Lower lobe of right lung (tissue), 2 donors: ENCODE measurements at places on chromosomes 1 and 21. TPM values are rescaled to one million over a fixed set of nuclear protein-coding genes. Genes with fewer than 3 reads are reported as not detected.

GRCh38 chr1:85201340-85202091 is 700 bp upstream of the SYDE2 start:
- DNase-seq, result peak; percentile 84
- no peaks in the 10 kb centered on the region for H3K4me1 ChIP-seq
- H3K27me3 ChIP-seq, result no peaks in the 10 kb centered on the region
- H3K27ac ChIP-seq, result peak overlapping the region; percentile 96

Gene REN
- 0.59 TPM for total RNA-seq

- H3K36me3 ChIP-seq, result no peaks in the 10 kb centered on the region
- H3K4me3 ChIP-seq, result no peak overlapping the region
- no peak overlapping the region for H3K27ac ChIP-seq
- H3K27me3 ChIP-seq, result no peaks in the 10 kb centered on the region
- H3K4me1 ChIP-seq, result no peaks in the 10 kb centered on the region
Measured at GRCh38 chr21:22609802-22610201, 1611.6 kb downstream of the NCAM2 start.

Gene RYR2
- 4.8 TPM for total RNA-seq

GRCh38 chr1:12285496-12286143 is 55.8 kb downstream of the VPS13D start:
- no peaks in the 10 kb centered on the region for H3K27me3 ChIP-seq
- no peaks in the 10 kb centered on the region for H3K4me1 ChIP-seq
- peaks cover 91% of the 10 kb centered on the region for H3K36me3 ChIP-seq
- no peak overlapping the region for H3K4me3 ChIP-seq

- H3K36me3 ChIP-seq, result no peaks in the 10 kb centered on the region
- no peak for DNase-seq
- no peak overlapping the region for H3K4me3 ChIP-seq
- H3K4me1 ChIP-seq, result no peaks in the 10 kb centered on the region
Measured at GRCh38 chr1:4395158-4395557, 259.3 kb upstream of the AJAP1 start.

GRCh38 chr21:44485796-44486195 is 30.5 kb downstream of the LRRC3 start:
- peaks cover 3% of the 10 kb centered on the region for H3K4me1 ChIP-seq
- H3K27me3 ChIP-seq, result no peaks in the 10 kb centered on the region
- H3K4me3 ChIP-seq, result peak overlapping the region; percentile 36
- no peak for DNase-seq
- H3K27ac ChIP-seq, result peak overlapping the region; percentile 11

GRCh38 chr1:224459966-224460365 is 25.4 kb upstream of the WDR26 start:
- DNase-seq, result no peak
- H3K27me3 ChIP-seq, result no peaks in the 10 kb centered on the region
- H3K27ac ChIP-seq, result peak overlapping the region; percentile 34
- H3K36me3 ChIP-seq, result no peaks in the 10 kb centered on the region

DNA sequence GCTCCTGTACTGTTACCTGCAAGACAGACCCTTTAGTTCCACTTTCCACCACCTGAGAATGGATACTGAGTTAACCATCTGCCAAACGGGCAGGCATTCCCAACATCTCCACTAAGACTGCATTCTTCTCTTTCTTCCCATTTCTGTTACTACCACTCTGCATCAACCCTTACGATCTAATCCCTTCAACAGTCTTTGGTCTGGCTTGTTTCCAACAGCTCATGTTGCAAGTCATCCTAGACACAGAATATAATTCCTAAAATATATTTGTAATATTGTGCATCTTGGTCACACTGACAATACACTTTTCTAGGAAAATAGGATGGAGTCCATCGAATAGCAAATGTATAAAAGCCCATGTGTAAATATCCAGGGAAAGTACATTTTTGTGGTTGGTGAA is 166.7 kb downstream of the SIPA1L2 start:
- no peaks in the 10 kb centered on the region for H3K27me3 ChIP-seq
- H3K4me3 ChIP-seq, result no peak overlapping the region
- H3K27ac ChIP-seq, result no peak overlapping the region

- H3K27ac ChIP-seq, result no peak overlapping the region
- H3K4me3 ChIP-seq, result no peak overlapping the region
- H3K36me3 ChIP-seq, result no peaks in the 10 kb centered on the region
- H3K4me1 ChIP-seq, result no peaks in the 10 kb centered on the region
Measured at GRCh38 chr1:245177071-245177900, 22.5 kb downstream of the KIF26B start.

DNA sequence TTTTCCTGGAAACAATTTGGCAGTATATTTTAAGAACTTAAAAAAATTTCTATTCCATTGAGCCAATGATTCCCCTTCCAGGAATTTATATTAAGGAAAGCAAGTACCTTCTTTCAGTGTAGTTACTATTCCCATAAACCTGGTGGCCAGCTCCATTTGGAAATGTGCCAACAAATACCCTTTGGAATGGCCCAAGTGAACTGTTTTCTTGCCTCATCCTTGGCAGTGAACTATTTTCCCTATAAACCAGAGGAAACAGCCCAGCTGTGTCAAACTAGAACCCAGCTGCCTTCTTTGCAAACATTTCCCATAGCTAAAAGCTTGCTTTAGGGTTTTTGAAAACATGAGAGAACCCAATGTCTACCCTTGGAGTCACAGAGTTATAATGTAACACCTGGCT is 496.9 kb downstream of the NEGR1 start:
- H3K4me1 ChIP-seq, result no peaks in the 10 kb centered on the region
- no peak for DNase-seq
- no peak overlapping the region for H3K27ac ChIP-seq
- H3K36me3 ChIP-seq, result no peaks in the 10 kb centered on the region
- H3K27me3 ChIP-seq, result no peaks in the 10 kb centered on the region

GRCh38 chr1:115036814-115037507 is 7.3 kb downstream of the TSHB start:
- no peaks in the 10 kb centered on the region for H3K27me3 ChIP-seq
- DNase-seq, result no peak

Gene NID1
- 46.6 TPM for total RNA-seq

- peaks cover 11% of the 10 kb centered on the region for H3K36me3 ChIP-seq
- no peak for DNase-seq
- H3K4me3 ChIP-seq, result peak overlapping the region; percentile 86
- H3K27ac ChIP-seq, result peak overlapping the region; percentile 84
Measured at GRCh38 chr1:15412843-15413242, 3.2 kb downstream of the EFHD2 start.
